ENCODE measurements at places on chromosomes 13 and 19. TPM values are rescaled to one million over a fixed set of nuclear protein-coding genes. Genes with fewer than 3 reads are reported as not detected.

Gene CGB1
- total RNA-seq: not detected

Gene ZNF844
- 27.0 TPM for total RNA-seq

Gene LIM2
- not detected for total RNA-seq

Gene NKPD1
- 0.12 TPM for total RNA-seq

Gene KLK2
- total RNA-seq: not detected

Gene MISP3
- 6.6 TPM for total RNA-seq

Gene ZNF564
- 24.9 TPM for total RNA-seq

Gene ZNF699
- 11.2 TPM for total RNA-seq

Gene ZNF730
- 9.1 TPM for total RNA-seq

Gene COL5A3
- total RNA-seq: 9.5 TPM

Gene CD70
- total RNA-seq: 0.29 TPM

Gene CLEC17A
- total RNA-seq: 1.3 TPM

Gene CCDC8
- 62.2 TPM for total RNA-seq

Gene KLF1
- 7.1 TPM for total RNA-seq

Gene PRKACA
- total RNA-seq: 76.0 TPM

Gene CCDC169
- 4.2 TPM for total RNA-seq

Gene RPS28
- 847 TPM for total RNA-seq

Gene DENND1C
- 2.2 TPM for total RNA-seq

Gene SYT5
- not detected for total RNA-seq

Gene ZNF91
- total RNA-seq: 116 TPM

Gene FGF21
- not detected for total RNA-seq

Gene WDR88
- 0.18 TPM for total RNA-seq

Gene PSG11
- not detected for total RNA-seq

Gene KLHL26
- total RNA-seq: 12.3 TPM

Gene LILRA5
- 6.1 TPM for total RNA-seq

Gene RPS16
- 259 TPM for total RNA-seq

Gene URAD
- not detected for total RNA-seq

Gene ZNF567
- 13.2 TPM for total RNA-seq

Gene DAND5
- total RNA-seq: not detected

Gene ZIK1
- total RNA-seq: 18.9 TPM

Gene PGLYRP2
- not detected for total RNA-seq

Gene LILRB4
- total RNA-seq: 2.9 TPM

Gene APLP1
- total RNA-seq: 10.3 TPM

Gene ZNF569
- 7.8 TPM for total RNA-seq

Gene HOMER3
- 47.6 TPM for total RNA-seq

Gene TMEM38A
- 45.7 TPM for total RNA-seq

Gene CACNG6
- total RNA-seq: 5.7 TPM

Gene ZNF442
- total RNA-seq: 8.1 TPM

Gene GRK1
- not detected for total RNA-seq

Gene C19orf25
- total RNA-seq: 37.7 TPM

Gene SPTBN4
- 2.9 TPM for total RNA-seq

Gene PCDH17
- 32.4 TPM for total RNA-seq

Gene ATG4D
- 24.1 TPM for total RNA-seq

Gene B3GNT3
- 7.4 TPM for total RNA-seq

Gene FUT6
- total RNA-seq: 19.0 TPM

Gene ANO8
- total RNA-seq: 12.3 TPM

Gene ACER1
- not detected for total RNA-seq

Gene C19orf12
- 21.0 TPM for total RNA-seq

Gene SHC2
- total RNA-seq: 30.6 TPM

Gene ZNF470
- 4.9 TPM for total RNA-seq
